ENCODE measurements at places on chromosomes 7 and 10. TPM values are rescaled to one million over a fixed set of nuclear protein-coding genes. Genes with fewer than 3 reads are reported as not detected.

Gene RELN
- total RNA-seq: 3.6 TPM

Gene PAPSS2
- total RNA-seq: 58.1 TPM

Gene FOXP2
- total RNA-seq: 5.0 TPM

Gene CACNA2D1
- 20.5 TPM for total RNA-seq

Gene SPAM1
- total RNA-seq: not detected

Gene C10orf67
- total RNA-seq: 0.60 TPM

GRCh38 chr10:5581670-5582566 lies 57.2 kb downstream of the CALML3 start:
- no peak for DNase-seq

DNA sequence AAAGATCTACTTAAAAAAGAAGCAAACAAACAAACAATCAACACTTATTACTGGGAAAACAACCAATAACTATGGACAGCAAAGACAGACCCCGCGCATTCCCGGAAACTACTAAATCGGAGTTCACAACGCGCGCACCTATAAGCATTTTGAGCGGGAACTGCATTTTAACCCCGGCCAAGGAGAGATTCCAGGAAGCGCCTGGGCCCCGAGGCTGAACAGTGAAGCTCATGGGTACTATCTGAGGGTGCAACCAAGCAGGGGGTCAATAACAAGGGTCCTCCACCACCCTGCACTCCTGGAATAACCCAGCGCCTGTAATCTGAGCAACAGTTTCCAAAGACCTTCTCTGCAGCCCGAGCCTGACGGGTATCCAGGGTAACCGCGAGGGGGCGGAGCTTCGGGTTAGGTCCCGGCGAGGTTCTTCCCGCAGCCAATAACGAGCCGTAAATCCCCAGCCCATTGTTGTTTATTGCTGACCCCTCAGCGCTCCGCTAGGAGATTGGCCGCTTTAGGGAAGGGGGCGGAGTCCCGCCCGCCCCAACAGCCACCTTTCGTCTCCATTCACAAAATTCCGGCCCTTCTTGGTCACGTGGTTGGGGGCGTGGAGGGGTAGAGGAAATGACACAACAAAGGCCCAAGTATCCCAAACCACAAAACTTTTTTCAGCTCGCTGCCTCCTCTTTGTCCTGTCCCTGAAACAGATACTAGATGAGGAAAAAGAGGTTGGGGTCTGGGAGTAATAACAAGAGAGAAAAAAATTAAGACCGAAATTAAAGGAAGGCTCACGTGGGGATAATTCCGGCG lies 1.7 kb upstream of the ETV1 start:
- peak; percentile 98 for DNase-seq

- no peak for DNase-seq
These were observed 169.1 kb downstream of the DIP2C start for GRCh38 chr10:520402-520787.

- DNase-seq: no peak
These were observed 189.3 kb upstream of the LYZL2 start for GRCh38 chr10:30818854-30819253.

DNA sequence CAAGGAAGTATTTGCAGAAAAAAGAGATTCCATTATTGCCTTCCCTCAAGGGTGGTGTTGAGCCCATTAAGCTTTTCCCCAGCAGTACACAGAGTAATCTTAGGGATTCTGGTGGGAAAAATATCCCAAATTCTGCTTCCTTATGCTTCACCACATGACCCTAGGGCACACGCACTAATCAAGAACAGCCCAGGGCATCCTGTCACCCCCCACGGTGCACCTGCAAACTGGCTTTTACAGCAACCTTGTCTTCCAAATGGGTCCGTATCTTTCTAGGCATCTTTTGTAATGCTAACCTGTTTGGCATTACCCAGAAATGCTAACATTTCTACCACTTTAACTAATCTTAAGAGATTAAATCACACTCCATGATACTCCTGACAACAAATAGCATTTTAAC lies 926 bp upstream of the C7orf33 start:
- no peak for DNase-seq

DNA sequence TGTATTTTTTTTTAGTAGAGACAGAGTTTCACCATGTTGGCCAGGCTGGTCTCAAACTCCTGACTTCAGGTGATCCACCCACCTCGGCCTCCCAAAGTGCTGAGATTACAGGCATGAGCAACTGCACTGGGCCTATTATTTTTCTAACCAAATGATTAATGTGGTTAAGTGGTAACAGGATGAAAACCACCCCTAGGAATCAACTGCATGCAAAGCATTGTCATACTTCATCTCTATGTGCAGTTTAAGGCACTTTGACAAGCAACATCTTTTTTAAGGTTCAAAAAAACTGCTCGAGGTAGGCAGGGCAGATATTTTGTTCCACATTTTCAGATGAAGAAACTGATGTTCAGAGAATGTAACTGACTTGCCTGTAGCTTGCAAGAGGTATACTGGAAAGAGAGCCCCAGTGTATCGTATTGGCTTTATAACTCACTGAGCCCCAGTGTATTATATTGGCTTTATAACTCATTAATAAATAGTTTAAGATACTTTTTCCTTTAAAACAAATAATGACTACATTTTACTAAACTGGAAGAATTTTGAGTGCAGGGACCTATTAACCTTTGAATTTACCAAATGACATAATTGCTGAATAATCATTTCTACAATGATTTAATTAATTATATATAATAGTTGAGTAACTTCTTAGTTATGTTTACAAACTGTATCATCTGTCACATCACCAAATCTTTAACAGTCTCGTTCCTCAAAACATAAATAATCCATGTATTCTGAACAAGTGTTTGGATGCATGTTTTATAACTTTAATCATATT lies 38.1 kb downstream of the RTKN2 start:
- no peak for DNase-seq

- no peak for DNase-seq
These were observed 594 bp upstream of the RP9 start for GRCh38 chr7:33109758-33110238.

DNA sequence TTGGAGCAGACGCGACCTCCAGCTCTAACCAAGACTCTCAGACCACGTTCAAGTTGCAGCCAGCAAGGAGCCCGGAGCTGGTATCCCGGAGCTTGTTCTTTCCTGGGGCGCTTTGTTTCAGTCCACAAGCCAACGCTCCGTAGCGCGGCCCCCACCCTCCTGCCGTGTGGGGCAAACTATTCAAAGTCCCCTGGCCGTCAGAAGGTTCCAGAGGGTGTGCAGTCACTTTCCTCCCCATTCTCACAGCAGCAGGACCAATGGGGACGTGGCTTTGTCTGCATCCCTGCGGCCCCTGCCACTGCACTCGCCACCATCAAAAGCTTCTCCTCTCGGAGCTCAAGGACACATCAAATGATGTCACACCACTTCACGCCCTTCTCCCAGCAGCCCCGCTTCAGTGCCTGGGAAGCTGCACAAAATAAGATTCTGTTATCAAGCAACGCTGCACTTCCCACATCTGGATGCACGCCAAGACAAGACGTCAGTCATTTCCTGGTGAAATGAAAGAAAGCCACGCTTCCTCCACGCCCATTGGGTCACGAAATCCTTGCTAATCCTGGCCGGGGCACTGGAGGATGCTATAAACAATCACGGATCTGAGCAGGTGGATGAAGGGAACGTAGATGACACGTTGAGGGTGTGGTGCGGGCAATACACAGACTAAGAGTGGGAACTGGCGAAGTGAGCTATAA lies 348.2 kb downstream of the PTPRN2 start:
- DNase-seq: no peak

- DNase-seq: no peak
These were observed 8.8 kb downstream of the AKAP9 start for GRCh38 chr7:91949221-91950009.

- no peak for DNase-seq
These were observed 97.8 kb downstream of the HIPK2 start for GRCh38 chr7:139679731-139680594.

- DNase-seq: no peak
These were observed 23.2 kb downstream of the NT5C3A start for GRCh38 chr7:33039257-33039902.

GRCh38 chr10:23538968-23539367 lies 100.1 kb downstream of the OTUD1 start:
- DNase-seq: no peak

DNA sequence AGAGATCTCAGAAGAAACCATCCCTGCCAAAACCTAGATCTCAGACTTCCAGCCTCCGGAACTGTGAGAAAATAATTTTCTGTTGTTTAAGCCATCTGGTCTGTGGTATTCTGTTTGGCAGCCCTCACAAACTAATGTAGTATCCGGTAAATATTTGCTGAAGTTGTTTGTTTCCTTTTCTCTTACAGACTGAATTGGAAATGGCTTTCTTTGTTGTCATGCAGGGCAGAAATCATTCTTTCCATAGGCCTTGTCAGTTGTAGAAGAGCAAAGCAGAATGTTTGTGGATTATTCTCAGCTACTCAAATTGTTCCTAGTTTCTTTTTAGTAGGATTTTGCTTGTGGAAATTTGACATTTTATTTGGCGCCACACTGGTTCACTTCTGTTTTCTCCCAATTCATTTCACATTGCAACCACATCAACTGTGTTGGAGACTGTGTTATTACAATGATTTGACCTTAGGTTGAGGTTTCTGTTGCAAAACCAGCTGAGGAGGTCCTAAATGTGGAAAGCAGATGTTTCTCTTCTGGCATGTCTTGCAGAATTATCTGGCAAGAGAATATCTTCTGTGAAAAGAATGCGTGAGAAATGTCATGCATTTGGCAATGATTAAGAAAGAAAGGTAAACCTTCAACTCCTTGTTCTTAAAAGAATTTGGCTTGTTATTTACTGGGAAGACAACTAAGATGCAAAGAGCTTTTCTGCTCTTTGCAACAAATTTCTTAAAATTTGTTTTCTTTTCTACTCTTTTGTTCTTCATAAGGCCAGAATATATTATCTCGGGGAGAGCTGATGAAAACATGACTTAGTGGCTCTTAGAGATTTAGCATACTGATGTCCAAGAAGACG lies 25.8 kb downstream of the ACTA2 start:
- no peak for DNase-seq

DNA sequence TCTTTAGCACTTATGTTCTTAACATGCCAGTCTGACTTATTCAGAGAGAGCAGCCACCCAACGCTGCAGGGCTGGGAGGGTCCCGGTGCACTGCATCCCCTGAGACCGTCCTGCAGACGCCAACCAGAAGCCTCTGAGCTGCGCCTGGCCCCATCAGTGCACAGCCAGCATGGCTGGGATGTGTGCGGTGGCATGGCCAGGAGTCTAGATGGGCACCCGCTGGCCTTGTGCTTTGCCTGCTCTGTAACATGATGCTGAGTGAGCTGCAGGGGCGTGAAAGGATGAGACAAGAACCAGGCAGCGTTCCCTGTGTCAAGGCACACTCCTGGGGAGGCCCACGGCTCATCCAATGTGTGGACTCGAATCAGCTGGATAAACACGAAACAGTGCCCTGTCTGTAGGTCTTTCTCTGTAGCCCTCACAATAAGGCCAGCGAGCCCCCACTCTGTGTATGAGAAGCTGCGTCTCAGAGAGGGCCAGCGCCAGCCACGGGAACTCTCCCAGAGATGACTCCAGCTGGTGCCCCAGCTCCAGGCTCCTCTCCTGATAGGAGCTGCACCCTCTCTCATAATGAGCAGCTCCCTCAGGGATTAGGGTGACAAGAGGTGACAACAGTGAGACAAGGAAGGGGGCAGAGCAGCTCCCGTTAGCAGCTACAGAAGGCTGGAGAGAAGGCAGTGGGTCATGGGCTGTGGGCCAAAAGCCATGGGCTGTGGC lies 96.8 kb downstream of the TNS3 start:
- no peak for DNase-seq
